Renal cortex interstitium (tissue), 15 donors: ENCODE measurements at places on chromosomes 6 and 20.

DNA sequence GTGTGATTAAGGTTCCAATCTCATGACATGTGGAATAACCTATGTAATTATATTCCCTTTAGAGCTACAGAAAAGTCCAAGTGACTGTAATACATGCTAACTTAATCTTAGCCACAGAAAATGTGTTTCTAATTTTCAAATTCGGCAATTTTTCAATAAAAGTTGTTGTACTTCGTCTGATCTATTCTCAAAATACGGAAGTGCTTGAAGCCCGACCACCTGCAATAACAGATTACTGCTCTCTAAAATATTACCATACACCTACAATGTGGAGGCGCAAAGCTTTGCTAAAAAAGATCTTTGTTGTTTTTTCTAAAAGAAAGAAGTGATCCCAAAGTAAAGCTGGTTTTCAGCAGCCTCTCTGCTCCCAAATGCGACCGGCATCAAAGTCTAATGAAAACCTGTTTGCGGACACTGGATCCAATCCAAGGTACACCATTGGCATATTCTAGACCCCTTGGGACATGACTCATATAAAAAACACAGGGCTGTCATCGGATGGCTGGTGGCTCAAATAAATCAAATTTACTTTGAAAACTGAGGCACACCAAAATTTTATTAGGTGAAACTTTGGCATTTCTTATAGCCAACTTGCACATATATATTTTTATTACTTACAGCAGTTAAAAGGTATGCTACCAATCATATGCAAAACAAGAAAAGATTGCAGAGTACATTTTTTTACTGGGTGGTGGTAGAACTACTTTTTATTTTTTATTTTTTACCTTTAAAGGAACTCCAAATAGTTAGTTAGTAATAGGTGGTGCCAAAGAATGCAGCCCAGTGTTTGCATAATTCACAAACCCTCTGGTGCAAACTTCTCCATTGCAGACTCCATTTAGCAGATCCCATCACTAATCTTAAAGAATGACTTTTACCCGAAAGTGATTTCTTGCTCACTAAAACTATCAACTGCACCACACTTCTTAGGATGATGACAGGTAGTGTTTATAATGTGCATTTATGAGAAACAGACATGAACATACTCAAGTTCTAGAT is 118.7 kb upstream of the TBX18 start:
- no peak for DNase-seq

DNA sequence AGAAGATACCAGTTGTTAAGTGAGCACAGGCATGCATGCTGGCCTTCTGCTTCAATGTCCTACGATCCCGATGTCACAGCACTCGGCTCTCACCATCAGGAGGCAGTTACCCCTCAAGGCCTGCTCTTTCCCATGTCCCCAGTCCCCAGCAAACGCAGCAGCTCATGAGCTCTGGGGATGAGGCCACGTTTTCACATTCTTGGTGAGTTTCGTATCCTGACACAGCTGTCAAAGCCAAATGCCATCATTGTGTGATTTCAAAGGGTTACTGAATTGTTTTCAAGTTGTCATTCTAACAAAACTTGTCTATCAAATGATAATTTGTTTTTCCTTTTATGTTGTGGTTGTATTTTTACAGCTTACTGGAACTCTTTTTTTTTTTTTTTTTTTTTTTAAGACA is 226.9 kb upstream of the KCNG1 start:
- DNase-seq: no peak

DNA sequence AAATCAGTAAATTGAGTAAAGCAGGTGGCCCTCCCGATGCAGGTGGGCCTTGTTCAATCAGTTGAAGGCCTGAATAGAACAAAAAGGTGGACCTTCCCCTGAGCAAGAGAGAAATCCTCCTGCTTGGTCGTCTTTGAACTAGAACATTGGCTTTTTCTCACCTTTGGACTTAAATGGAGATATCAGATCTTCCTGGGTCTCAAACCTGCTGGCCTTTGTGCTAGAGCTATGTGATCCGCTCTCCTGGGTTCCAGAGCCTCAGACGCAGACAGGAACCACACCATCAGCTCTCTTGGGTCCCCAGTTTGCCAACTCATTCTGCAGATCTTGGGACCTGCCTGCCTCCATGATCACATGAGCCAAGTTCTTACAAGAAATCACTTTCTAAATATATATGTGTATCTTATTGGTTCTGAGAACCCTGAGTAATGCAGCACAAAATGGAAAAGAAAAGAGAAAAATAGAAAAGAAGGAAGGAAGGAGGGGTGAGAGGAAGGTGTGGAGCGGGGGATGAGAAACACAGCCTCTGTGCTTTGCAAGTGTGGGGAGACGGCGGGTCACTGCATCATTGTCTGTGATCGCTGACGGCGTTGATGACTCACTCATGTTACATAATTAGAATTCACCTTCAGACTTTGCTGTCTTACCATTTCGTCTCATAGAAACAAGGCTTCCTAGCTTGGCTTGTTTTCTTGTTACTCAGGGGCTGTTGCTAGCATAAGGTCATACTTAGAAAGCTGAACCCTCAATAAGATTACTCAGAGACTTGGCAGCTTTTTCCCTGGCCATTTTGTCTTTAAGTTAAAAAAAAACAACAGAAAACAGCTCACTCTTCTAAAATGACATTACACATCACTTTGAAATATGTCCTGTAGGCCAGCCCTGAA is 85.7 kb upstream of the NEDD9 start:
- DNase-seq: no peak

DNA sequence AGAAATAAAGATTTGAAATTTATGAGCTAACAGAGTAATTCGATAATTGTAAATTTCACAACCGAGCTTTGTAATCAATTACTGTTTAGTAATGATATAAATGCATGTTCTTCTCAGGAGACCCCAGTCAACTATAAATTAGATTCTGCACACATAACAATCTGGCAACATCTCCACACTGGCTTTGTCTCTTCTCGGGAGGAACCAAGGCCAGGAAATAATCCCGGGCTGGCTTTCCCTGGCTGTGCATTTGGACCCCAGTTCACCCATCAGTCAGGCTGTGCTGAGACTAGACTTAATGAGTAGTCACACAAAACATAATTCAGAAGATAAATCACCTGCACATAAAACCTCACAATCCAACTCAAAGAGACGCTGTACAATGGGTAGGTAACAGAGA is 65.5 kb downstream of the PTPRT start:
- DNase-seq: no peak
